ENCODE measurements at places on chromosomes 2 and 18. TPM values are rescaled to one million over a fixed set of nuclear protein-coding genes. Genes with fewer than 3 reads are reported as not detected.

Gene CCL20
- total RNA-seq = not detected

Gene PCARE
- total RNA-seq = not detected

Gene SLC19A3
- not detected for total RNA-seq

Gene CETN1
- total RNA-seq = not detected

Gene EPB41L3
- 14.5 TPM for total RNA-seq

Gene CCDC141
- not detected for total RNA-seq

Gene ACTR3
- 624 TPM for total RNA-seq

Gene MEP1B
- not detected for total RNA-seq

Gene DARS1
- 72.6 TPM for total RNA-seq

Gene LYPD6B
- total RNA-seq = 19.9 TPM

Gene LIMS2
- total RNA-seq = 59.6 TPM

Gene ZSWIM2
- total RNA-seq = not detected

Gene SERPINB2
- 76.9 TPM for total RNA-seq

Gene NCKAP5
- 3.3 TPM for total RNA-seq

Gene CRACDL
- not detected for total RNA-seq

Gene FTCDNL1
- 0.64 TPM for total RNA-seq

Gene MAP2
- total RNA-seq = 1.1 TPM

Gene SPC25
- total RNA-seq = 10.5 TPM

Measured in HFFc6 (cell line).